ENCODE measurements at places on chromosomes 13 and 19. TPM values are rescaled to one million over a fixed set of nuclear protein-coding genes. Genes with fewer than 3 reads are reported as not detected.

The C3 gene
- total RNA-seq, result 6.1 TPM

The ZSWIM4 gene
- 44.7 TPM for total RNA-seq

The RETN gene
- not detected for total RNA-seq

The C19orf81 gene
- total RNA-seq, result 3.1 TPM

The MBD3L3 gene
- not detected for total RNA-seq

The JAK3 gene
- 12.1 TPM for total RNA-seq

The ZNF728 gene
- not detected for total RNA-seq

The ZNF610 gene
- total RNA-seq, result 4.9 TPM

The LIM2 gene
- not detected for total RNA-seq

The KLF1 gene
- total RNA-seq, result not detected

GRCh38 chr13:45851956-45852355 is 403 bp upstream of the SIAH3 start:
- DNase-seq, result no peak

GRCh38 chr13:111906816-111907215 is 160.1 kb upstream of the SOX1 start:
- DNase-seq, result no peak

DNA sequence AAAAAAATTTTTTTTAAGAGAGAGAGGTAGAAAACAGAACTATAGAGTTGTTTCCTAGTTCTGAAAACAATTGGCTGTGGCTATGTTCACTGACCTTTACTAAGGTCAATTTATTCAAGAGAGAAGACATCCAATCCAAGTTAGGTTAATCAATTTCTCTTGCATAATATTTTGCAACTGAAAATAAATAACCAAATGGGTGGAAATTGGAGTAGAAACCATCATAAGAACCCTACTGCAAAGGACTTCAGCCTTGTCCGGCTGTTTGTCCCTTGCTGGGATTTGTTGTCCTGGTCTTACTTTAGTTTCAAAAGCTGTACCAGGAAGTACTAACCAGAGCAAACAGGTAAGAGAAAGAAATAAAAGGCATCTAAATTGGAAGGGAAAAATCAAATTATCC is 23.3 kb upstream of the ZC3H13 start:
- DNase-seq, result no peak

DNA sequence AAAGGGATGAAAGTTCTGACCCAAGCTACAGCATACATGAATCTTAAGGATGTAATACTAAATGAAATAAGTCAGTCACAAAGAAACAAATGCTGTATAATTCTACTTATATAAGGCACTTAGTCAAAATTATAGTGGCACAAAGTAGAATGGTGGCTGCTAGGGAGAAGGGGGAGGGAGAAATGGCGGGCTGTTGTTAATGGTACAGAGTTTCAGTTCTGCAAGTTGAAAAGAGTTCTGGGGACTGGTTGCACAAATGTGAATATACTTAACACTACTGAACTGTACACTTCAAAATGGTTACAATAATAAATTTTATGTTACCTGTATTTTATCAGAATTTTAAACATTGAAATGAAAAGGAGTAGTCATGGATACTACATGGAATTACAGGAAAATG is 48.9 kb upstream of the CLDN10 start:
- DNase-seq, result no peak

DNA sequence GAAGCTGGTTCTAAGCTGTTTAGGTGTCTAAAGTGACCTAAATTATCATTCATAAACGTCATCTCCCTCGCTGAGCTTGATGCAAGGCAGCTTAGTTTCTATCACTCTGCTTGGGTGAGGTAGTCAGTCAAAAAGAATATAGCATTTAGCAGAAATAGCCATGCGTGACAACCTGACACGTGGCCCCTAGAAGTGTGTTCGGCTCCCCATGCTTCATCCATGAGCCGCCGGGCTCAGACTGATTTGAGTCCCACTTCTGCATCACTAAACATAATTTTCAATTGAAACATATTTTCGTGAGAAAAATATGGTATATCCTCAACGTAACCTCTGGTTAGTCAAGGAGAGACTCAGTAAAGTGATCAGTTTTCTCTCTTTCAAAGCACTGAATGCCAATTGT is 459.8 kb downstream of the IRS2 start:
- no peak for DNase-seq

DNA sequence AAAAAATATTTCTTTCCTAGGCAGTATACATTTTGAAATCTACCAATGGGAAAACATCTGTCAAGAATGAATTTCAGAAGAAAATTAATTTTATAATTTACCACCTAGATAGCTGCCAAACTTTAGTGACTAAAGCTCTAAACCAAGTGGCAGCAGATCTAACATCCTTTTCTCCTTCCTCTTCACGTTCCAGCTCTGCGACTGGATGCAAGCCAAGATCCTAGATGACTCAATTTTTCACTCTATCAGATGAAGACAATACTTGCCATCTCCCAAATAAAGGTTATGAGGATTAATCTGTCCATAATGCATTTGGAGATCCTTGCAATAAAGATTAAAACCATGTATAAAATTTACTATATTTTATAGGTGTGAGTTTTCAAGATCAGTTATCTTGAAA is 66.7 kb upstream of the MIR17HG start:
- no peak for DNase-seq

DNA sequence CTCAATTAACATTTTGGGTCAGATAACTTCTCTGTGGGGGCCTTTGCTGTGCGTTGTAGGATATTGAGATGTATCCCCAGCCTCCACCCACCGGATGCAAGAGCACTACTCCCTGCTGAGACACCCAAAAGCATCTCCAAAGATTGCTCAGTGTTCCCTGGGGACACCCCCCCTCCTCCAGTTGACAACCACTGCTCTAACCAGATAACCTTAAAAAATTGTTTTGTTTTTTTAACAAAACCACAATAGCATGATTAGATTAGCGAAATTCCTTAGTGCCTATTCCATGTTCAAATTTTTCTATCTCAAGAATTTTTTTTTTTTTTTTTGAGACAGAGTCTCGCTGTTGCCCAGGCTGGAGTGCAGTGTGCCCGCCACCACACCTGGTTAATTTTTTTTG is 2.6 kb upstream of the EPN1 start:
- DNase-seq, result no peak

DNA sequence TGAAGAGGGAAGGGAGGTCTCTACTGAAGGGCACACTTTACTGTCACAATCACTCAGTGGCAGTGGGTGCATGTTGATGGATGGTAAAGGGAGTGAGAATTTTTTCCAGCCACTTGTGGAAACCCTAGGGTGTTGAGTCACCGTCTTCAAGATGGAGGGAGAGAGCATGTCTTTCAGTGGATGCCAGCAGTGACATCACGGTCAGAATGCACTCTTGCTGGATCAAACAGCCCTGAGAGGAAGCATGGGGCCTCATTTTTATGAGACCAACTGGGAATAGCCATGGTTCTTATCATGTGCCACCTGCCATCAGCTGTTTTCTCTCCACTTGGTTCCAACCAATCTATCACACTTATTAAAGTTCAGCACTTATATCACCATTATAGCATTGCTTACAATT is 182.5 kb downstream of the KCNRG start:
- no peak for DNase-seq

GRCh38 chr13:99307247-99307646 is at the start of gene GPR183:
Gene GPR183, minus strand, starts transcription at chr13:99307399. Its CDS starts 11,254 bp downstream, at chr13:99296145.
- DNase-seq, result no peak

DNA sequence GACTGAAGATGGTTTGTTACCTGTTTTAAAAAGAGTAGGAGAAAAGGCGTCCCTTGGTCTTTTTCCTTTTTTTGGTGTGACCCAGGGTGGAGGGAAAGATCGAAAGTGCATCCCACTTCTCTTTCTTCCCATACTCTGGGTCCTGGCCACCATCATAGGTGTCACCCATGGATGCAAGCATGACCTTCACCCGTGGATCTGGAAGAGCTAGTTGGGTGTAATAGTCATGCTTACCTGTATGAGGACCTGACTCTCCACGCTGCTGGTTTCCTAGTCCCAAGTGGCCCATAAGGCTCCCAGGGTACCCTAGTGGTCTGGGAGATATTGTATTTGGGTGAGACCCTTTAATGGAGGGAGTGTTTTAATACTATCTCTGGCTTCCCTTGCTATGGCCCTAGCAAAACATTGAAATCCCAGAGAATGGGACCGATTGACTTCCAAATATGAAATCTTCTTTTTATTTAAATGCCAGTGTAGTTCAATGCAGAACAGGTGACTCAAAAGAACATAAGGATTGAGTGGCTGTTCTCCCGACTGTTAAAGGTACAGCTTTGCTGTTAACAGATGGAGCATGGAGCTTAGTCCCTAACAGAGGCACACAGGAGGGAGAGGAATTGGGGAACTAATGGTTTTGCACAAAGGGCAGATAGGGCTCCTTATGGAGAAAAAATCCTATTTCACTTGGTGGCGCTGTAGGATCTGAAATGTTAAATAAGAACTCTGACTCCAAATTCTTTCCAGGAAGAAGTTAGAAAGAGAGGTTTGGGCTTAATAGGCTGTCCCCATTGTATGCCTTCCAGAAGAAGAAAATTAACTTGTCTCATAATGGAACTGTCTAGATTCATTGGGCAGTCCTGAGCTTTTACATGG is 7.0 kb upstream of the ZNF550 start:
- peak; percentile 31 for DNase-seq

DNA sequence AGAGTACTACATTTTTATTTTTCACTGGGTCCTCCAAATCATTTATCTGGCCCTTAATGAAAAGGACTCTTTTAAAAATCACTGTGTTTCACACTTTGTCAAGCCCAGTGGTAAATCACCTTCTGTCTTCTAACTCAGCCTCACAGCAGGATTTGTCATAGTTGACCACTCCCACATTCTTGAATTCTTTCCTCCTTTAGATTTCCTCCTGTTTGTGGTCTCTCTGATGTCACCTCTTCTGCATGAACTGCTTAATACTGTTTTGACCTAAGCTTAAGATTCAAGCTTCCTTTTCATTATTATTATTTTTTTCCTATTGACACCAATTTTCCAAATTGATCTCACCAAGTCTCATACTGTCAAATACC is 899.8 kb upstream of the MIR17HG start:
- no peak for DNase-seq

GRCh38 chr13:43134868-43135267 is 111.5 kb downstream of the DNAJC15 start:
- DNase-seq, result no peak

- no peak for DNase-seq
Observed at GRCh38 chr13:60788156-60788829, 391.3 kb downstream of the TDRD3 start.

- no peak for DNase-seq
Observed at GRCh38 chr13:35573639-35574038, 97.2 kb upstream of the MAB21L1 start.

GRCh38 chr13:52713894-52714293 is 25.7 kb downstream of the CNMD start:
- DNase-seq, result no peak

GRCh38 chr13:95199896-95200295 is 101.4 kb downstream of the ABCC4 start:
- DNase-seq, result no peak

DNA sequence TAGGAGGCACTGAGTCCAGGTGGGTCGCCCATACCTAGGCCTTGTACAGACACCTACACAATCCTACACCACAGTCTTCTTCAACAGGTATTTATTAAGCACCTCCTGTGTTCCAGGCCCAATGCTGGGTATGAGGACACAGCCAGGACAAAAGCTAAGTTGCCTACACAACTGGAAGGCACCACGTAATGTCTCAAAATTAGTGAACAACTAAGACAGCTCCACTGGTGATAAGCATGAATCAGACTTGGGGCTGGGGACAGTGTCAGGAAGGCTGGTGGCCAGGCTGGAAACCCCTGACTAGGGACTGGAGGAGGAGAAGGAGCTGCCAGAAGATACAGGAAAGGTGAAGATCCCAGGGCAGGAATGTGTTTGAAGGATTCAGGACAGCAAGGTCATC is 2.4 kb downstream of the SMIM24 start:
- no peak for DNase-seq

DNA sequence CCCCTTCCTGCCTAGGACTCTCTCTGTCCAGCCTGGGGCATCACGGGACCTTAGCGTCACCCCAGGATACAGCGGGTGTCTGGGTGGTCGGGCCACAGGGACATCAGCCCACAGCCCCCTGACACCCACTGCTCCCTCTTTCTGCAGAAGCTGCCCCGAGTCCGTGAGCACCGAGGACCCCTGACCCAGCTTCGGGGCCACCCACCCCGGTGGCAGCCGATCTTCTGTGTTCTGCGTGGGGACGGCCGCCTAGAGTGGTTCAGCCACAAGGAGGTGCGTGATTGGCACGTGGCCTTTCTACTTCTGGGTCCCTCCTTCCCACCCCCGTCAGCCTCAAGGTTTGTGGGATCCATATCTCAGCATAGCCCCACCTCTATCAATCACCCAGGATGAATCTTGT is 20.7 kb downstream of the PGLS start:
- DNase-seq, result no peak

GRCh38 chr13:59103004-59103768 is 1060.5 kb downstream of the DIAPH3 start:
- no peak for DNase-seq

- DNase-seq, result no peak
Observed at GRCh38 chr13:80341756-80342370, 937 bp upstream of the SPRY2 start.

Data from glomerular endothelial cell (primary cell).